ENCODE measurements at places on chromosomes 6 and 20.
A peak's percentile ranks its signal among the peaks of the same experiment; 100 is the strongest.

- DNase-seq, result no peak
Measured at GRCh38 chr6:122079916-122080315, 319.5 kb upstream of the HSF2 start.

- DNase-seq, result no peak
Measured at GRCh38 chr20:17281478-17281877, 54.6 kb downstream of the PCSK2 start.

GRCh38 chr6:64502801-64503200 is 867.2 kb downstream of the PHF3 start:
- no peak for DNase-seq

DNA sequence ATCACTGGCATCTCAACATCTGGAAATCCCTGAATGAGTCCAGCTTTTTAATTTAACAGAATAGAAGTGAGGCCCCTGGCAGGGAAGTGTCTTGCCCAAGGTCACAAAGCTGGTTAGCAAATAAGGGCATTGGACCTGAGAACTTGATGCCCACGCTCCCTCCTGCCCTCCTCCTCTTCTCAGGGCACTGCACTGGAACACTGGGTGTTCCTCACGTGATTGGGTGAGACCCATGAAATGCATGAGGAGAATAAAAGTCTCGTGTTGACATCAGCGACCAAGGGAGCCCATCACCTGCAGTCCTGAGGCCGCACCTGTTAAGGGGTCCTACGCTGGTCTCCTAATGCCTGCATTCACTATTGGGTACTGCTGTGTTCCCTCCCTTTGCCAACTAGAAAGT is 7.4 kb downstream of the FAM50B start:
- no peak for DNase-seq

DNA sequence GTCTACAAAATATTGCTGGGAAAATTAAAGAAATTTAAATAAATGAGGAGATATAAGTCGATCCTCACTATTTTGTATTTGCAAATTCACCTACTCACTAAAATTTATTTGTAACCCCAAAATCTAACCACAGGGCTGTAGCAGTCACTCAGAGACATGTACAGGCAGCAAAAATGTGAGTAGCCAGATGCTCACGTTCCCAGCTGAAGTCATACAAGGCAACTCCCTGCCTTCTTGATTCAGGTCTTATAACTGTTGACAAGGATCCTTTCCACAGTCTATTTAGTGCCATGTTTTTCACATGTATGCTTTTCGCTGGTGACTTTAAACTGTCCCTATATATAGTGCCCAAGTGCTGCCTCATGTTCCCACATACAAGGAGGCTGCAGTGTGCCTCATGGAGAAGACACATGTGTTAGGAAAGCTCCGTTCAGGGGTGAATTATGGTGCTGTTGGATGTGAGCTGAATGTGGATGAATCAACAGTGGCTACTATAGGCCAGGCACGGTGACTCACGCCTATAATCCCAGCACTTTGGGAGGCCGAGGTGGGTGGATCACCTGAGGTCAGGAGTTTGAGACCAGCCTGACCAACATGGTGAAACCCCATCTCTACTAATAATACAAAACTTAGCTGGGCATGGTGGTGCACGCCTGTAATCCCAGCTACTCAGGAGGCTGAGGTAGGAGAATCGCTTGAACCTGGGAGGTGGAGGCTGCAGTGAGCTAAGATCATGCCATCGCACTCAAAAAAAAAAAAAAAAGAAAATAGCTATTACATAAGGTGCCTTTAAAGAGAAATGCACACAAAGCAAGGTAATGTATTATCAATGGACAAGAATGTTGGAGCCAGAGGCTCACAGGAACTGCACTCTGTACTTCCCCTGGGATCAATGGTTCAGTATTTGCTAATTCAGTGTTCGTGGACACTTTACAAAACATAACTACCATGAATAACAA is 55.3 kb downstream of the STK35 start:
- DNase-seq, result no peak

DNA sequence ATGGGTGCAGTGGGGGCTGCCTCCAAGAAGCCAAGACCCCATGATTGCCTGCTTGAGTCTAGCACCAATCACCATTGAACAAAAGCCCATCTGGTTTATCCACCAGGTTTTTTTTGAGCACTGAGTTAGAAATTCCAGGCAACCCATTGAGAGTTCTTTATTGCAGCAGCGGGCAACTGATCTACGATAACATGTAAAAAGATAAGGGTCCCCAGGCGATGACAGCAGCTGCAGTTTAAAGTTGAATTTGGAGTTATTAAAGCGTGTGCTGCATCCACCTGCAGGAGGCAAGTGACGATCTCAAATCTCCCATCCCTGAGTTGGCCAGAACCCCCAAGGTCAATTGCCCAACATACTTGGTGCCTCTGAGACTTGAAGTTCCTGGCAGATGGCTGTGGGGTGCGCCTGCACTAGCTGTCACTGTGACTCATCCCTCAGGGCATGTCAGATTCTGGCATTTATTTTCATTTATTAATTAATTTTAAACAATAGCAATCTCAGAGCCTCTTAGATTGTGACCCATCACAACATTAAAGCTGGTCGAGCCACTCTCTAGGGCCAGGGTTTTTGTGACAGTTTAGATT is 290.4 kb upstream of the SULF2 start:
- DNase-seq, result no peak

GRCh38 chr6:45421709-45422502 is 44.2 kb upstream of the SUPT3H start:
- DNase-seq, result peak; percentile 48

DNA sequence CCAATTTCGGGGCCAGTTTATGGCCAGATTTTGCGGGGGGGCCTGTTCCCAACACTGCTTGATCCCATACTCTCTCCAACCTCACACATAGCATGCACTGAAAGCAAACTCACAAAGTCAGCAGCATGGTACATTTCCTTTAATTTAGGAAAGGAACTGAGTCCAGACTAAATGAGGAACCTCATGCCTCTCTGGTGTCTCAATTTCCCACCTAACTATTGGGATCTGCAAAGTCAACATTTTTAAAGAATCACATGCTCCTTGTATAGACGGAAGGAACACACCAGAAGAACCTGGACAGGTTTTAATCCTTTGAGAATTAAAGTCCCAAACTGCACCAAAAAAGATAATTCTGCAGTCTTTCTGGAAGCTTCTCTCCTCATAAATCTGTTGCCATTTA is 33.3 kb downstream of the FAM50B start:
- no peak for DNase-seq

DNA sequence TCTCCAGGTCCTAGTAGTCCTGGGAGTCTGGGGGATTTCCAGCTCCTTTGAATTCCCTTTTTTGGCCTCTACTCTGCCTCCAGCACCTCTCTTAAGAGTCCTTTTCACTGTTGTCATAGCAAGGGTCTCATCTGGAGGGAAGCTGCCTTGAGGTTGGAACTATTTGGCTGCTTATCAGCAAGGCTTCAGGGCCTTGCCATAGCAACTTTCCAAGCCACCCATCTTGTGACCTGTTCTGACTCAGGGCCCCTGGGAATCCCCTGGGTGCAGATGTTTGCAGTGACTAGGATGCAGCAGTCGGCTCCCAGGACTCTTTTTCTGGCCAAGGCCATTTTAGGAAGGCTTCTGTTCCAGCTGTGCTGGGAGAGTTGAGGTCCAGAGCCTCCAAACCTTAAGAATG is 12.4 kb downstream of the PKIG start:
- DNase-seq, result no peak

GRCh38 chr6:139627091-139627490 is 252.6 kb upstream of the CITED2 start:
- DNase-seq, result no peak

GRCh38 chr6:14704383-14705271 is 541.2 kb upstream of the JARID2 start:
- DNase-seq, result no peak

DNA sequence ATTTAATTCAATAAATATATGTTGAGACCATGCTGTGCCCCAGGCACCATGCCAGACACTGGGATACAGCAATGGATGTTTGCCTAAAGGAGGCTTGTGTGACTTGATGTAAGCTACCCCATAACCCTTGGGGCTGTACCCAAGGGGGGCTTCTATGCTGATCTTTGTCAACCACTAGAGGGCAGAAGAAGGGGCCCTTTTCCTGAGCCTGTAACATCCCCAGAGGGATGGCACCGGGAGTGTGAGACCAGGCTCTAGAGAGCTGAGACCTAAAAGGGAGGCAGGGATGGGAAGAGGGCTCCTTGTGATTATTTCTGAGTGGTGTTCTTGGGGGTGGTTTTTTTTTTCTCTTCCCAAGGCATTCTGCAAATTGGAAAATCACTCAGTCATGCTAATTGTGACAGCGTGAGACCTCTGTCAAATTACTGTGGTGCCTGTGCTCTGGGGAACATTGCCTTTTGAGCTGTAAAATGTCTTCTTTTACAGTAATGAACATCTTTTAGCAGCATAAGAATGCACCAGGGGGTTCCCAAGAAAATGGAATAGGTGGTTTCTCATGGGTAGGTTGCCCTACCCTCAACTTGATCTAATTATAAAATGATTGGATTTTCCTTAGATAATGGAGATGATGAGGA is 138.7 kb upstream of the SLC24A3 start:
- DNase-seq, result no peak

- DNase-seq, result no peak
Measured at GRCh38 chr6:142008016-142008735, 124.5 kb upstream of the GJE1 start.

- no peak for DNase-seq
Measured at GRCh38 chr20:34124469-34125249, 12.6 kb upstream of the EIF2S2 start.

DNA sequence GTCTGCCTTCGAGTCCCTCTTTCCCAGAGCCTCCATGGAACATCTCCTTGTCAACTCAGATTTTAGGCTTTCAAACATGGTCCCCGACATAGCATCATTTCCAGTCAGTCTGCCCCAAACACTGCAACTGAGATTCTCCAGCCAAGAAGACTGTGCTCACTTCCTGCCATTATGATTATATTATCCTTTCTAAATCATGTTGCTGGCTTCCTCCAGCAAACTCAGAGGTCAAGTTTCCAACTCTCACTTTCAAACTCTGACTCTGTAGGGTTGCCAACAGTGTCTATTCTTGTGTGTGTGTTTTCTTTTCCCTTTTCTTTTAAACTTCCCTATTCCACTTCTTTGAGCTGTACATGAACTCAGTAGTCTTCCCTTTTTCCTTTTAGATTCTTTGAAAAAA is 61.2 kb upstream of the TRAF3IP2 start:
- no peak for DNase-seq

DNA sequence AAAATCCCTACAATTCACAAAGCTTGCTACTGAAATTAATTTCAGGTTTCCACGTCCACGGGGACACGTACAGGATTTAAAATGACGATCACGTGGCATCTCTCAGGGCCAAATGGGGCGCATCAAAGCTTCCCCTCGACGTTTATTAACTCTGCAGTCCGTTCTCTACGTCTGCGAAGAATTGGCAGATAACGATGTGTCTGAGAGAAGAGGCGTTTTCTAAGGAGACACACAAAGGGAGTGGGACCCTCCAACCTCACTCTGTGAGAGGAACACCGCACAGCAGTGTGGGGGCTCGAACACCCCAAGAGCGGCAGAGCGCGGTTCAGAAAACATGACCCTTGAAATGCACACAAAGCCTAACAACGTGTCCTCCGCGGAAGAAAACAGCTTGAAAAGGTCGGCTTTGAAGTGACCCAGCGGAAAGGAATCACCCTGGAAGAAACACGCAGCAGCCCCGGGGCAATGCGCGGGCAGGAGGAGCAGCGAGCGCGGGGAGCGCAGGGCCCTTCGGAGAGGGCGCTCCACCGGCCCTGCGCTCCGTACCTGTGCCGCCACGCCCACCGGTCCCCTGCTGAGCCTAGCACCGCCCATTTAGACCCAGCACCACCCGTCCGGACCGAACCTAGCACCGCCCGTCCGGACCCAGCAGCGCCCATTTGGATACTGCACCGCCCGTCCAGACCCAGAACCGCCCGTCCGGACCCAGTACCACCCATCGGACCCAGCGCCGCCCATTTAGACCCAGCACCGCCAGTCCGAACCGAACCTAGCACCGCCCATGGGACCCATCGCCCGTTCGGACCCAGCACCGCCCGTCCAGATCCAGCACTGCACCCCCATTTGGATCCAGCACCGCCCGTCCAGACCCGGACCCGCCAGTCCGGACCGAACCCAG is 1.1 kb upstream of the AFDN start:
- peak; percentile 22 for DNase-seq

GRCh38 chr6:87146363-87146762 is 9.0 kb upstream of the ZNF292 start:
- DNase-seq, result no peak

GRCh38 chr20:41668057-41668749 is 50.0 kb upstream of the CHD6 start:
- no peak for DNase-seq

- no peak for DNase-seq
Measured at GRCh38 chr6:74409447-74409846, 713.4 kb downstream of the CD109 start.

DNA sequence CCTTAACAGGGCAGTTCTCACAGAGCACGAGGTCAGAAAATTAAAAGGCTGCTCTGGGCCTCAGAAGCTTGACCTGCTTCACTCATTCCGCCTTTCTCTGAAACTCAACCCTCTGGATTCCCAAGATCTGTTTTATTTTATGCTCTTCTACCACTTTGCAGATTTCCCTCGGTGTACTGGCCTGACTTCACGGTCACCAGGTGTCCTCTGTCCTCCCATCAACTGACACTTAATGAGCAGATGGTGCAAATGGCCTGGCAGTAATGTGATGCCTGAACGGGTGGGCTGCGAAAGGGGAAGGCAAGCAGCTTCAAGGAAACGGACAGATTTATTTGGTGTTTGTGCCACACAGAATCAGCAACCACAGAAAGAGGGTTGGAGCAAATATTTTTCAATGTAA is 169.7 kb upstream of the TFAP2D start:
- DNase-seq, result no peak

- no peak for DNase-seq
Measured at GRCh38 chr6:80341330-80341729, 234.9 kb downstream of the BCKDHB start.

- DNase-seq, result no peak
Measured at GRCh38 chr20:63536997-63537524, at the start of gene PTK6. PTK6 (minus strand) TSS chr20:63537376; CDS start chr20:63537314, 62 bp downstream.

- no peak for DNase-seq
Measured at GRCh38 chr6:107652526-107653182, 162.7 kb downstream of the SOBP start.

DNA sequence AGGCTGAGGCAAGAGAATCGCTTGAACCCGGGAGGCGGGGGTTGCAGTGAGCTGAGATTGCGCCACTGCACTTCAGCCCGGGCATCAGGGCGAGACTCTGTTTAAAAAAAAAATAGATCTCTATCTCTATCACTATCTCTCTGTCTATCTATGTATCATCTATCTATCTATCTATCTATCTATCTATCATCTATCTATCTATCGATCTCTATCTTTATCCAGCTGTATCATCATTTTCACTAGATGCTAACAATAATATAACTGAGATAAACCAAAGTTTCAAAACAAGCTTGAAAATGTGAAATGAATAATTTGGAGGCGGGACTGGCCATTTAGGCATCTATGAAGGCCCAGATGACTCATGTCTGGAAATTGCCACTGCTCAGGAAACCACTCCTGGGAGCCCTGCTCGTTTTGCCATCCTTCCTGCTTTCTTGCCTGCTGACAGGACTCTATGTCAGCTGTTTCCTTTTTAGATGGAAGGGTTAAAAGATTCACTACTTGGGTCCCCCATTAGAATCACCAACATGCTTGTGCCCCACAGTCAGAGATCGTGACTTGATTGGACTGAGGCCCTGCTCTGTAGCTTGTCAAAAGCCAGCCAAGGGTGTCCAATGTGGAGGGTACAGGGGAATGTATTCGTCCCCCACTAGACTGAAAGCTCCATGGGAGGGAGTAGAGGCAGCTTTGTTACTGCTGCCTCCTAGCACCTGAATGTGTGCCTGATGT is 61.7 kb downstream of the UTRN start:
- no peak for DNase-seq
